ENCODE measurements at places on chromosomes 5 and 9.

DNA sequence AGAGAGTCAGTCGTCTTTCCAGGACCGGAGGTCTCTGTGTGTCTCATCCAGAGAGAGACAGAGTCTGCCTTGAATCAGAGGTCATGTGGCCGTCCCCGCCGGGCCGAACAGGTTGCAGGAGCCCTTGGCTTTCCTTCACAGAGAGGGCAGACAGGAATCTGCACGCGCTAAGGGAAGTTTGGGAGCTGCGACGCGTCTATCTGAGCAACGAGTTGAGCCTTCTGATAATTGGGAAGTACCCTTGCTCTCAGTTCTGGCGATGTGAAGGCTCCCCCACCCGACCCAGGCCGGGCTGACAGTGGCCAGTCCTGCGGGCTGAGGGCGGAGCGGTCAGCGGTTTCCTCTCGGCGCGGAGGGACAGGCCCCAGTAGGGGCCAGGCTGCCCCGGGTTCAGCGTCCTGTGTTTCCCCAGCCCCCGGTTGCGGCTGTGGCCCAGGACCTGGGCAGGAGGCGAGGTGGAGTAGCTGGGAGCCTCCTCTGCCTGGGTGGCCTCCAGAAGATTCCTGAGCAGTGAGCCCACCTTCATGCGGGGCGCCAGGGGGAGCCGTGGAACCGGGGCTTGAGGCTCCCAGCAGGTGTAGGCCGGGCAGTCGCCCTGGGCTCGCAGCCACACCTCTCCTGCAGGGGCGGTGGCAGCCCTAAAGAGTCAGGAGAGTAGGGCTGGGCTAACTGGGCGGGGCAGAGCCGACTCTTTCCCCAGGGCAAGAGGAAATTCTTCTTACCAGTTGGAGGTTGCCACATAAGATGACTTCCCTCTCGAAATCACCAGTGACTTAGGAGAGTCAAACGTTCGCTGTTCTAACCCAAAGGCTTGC lies 13.9 kb downstream of the NR2F1 start:
- DNase-seq: no peak

DNA sequence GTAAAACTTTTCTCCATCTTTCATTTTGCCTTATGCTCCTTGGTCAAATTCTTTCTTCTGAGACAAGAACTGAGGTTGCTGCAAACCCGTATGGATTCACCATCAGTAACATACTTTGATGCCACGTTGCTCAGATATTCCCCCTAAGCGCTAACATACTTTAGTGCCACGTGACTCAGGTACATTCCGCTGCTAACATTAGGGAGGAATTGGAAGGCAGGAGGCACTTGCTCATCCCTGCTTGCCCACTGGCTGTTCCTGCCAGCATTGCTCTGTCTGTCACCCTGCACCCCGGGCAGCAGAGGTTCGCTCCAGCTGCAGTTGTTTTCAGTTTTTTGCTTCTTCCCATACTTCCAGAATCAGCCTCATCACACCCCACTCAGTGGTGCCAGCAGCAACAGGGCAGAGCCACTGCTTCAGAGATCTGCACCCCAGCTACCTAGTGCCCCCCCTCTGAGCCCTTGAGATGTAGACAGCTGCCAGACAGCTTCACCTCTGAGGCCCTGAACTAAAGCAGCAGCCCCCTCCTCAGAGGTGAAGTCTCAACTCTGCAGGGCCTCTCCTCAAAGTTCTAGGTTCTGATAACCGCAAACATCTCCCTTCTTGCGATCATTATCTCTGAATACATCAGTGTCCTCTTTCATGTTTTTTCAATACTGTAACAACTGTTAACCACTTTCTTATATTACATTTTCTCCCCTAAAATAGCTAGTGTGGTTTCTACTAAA lies 228.0 kb upstream of the KIF2A start:
- DNase-seq: no peak

DNA sequence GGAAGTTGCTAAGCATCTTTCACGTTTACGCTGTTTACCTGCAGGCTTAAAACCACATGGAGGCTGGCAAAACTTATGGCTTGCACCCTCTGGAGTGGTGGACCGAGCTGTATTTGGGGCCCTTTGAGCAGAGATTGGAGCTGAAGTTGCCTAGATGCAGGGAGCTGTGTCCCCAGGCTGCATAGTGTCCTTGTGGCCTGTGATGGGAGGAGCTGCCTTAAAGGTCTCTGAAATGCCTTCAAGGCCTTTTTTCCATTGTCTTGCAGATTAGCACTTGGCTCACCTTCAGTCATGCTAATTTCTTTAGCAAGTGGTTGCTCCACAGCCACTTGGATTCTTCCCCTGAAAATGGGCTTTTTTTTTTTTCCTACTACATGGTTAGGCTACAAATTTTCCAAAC lies 81.5 kb upstream of the CHD1 start:
- DNase-seq: no peak

DNA sequence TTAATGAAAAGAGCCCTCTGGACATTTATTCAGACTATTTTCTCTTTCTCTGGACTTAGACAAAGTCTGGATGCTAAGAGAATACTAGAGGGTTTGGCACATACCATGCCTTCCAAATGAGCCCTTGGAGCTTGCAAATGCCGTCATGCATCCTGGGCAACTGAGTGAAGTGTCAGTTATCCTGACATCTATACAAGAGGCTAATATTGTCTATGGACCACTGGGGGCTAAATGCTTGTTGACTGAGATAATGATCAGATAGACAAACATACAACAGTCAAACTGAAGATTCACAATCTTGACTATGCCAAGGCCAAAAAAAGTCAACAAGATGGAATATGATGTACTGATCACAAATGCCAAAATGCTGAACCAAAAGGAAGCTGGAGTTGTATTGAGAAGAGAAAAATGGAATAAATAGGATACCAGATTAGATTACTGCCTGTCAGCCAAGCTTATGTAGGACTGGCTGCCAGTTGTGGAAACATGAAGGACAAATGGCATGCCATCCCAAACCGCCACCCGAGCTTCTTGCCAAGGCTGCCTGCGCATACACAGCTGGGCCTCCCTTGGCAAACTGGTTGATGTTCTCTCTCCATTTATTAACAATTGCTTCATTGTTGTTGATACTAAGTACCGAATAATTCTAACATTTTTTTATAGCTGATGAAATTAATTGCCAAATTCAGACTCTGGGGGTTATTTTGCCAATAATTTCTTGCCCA lies 240.1 kb upstream of the GRAMD2B start:
- DNase-seq: no peak

DNA sequence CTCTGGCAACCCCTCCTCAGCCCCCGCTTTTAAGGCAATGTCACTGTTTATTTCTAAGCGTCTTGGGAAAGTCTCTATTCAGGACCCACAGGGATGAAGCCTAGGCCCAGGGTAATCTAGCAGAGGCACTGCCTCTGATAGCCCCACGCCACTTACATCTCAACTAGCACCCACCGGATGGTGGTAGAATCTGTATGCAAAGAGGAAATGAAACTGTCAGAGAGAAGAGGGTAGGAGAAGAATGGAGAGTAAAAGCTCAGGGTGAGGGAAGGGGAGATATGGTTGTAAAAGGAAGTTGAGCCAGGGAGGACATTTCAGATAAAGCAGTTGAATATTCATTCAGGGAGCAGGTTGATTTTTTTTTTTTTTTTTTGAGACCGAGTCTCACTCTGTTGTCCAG lies 3.0 kb downstream of the FRRS1L start:
- DNase-seq: no peak

DNA sequence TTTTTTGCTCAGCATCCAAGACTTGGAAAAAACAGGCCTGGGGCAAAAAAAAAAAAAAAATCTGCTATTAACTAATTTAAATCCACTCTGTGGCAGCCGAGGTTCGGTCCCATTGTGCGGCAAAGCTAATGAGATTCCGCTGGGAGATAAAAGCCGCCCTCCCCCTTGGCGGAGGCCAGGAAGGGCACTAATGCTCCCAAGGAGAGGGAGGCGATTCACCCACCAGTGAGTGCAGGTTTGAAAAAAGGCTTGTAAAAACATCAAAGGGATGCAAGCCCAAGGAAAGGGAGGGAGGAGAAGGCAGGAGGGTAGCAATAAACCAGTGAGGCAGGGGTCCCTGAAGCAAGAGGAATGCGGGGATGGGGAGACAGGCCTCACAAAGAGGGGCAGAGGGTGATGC lies 129.5 kb upstream of the RAPGEF1 start:
- DNase-seq: no peak

- no peak for DNase-seq
These were observed 53.5 kb upstream of the MAST4 start for GRCh38 chr5:66542711-66543110.

DNA sequence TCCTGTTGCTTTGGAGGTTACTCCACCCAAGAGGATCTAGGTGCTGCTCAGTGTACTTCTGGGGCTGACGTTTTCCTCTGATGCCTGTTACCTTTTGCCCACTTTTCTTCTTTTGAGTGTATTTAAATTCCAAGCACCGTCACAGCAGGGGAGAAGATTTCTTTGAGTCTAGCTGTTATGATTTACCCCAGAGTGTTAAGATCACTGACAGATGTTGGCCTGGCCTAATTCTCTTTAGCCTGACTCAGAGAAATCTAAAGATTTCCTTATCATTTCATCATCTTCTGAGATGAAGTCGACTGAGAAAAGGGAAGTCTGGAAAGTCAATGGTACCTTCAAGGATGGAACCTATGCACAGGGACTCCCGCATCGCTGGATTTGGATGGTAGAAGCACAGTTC lies 191.5 kb downstream of the FBXL7 start:
- no peak for DNase-seq

GRCh38 chr9:98264516-98264915 lies 9.1 kb upstream of the TBC1D2 start:
- no peak for DNase-seq
